ENCODE measurements at places on chromosomes 7 and 10.
A peak's percentile ranks its signal among the peaks of the same experiment; 100 is the strongest.

GRCh38 chr7:47267346-47267745 lies 314.6 kb downstream of the TNS3 start:
- DNase-seq: no peak

- peak; percentile 70 for DNase-seq
These were observed 18.5 kb downstream of the MXI1 start for GRCh38 chr10:110225756-110226542.

DNA sequence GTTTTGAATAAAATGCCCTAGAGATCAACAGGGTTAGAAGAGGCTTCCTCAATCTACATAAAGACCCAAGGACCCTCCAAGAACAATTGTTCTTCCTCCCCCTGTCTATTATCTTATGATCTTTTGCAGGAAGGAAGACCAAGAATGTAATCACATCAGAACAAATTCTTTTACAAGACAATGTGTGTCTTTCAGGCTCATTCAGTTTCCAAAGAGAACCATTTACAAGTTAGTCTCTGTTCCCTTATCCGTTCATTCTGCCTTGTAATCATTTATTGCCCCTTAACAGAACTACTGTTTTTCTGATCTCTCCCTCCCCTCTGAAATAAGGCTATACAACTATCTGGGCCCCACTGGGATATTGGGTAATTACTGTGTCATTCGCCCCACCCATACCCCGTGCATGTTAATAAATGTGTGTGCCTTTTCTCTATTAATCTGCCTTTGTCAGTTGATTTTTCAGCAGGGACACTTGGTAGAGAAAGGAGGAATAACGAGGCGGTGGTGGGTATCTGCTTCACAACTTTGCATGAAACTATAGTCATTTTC lies 5.7 kb upstream of the MKRN1 start:
- DNase-seq: no peak

- no peak for DNase-seq
These were observed 14.2 kb downstream of the DUSP5 start for GRCh38 chr10:110511734-110512449.

GRCh38 chr10:61350068-61350467 lies 103.1 kb downstream of the TMEM26 start:
- DNase-seq: no peak

- DNase-seq: no peak
These were observed 11.5 kb upstream of the AASS start for GRCh38 chr7:122155566-122155965.
